ENCODE measurements at places on chromosomes 3 and 15. TPM values are rescaled to one million over a fixed set of nuclear protein-coding genes. Genes with fewer than 3 reads are reported as not detected.

The CLDN1 gene
- 7.2 TPM for polyA plus RNA-seq

The IGSF11 gene
- 1.5 TPM for polyA plus RNA-seq

- no peak for DNase-seq
Measured at GRCh38 chr3:59334585-59334984, 284.8 kb upstream of the CFAP20DC start.

DNA sequence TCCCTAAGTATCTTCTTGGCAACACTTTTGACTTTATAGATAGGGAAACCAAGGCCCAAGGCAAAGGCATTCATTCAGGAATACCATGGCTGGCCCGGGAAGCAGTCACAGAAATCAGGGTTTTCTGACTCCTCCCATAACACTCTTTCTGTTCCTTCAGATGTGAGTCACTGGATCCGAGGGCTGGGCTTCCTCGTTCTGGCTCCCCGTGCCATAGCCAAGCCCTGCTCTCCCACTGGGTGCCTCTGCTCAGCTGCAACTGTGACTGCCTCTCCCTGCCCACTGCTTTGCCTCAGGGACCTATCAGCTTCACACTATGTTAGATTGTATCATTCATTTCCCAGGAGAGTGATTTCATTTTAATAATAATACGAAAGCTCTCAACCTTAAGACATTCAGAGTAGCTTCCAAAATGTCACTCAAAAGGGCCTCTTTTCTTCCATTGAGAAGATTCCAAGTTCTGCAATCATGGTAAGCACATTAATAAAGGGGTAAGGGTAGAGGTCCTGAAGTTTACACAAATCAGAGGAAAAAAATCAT, 50.2 kb downstream of the GABRB3 start:
- DNase-seq, result no peak

All from muscle of arm (tissue), 14 donors.